ENCODE measurements at places on chromosomes 12 and 14.

- no peak for DNase-seq
These were observed 47.4 kb downstream of the NAA25 start for GRCh38 chr12:112061137-112061536.

- DNase-seq = peak; percentile 21
These were observed 60.3 kb upstream of the BCL2L14 start for GRCh38 chr12:12010277-12011039.

DNA sequence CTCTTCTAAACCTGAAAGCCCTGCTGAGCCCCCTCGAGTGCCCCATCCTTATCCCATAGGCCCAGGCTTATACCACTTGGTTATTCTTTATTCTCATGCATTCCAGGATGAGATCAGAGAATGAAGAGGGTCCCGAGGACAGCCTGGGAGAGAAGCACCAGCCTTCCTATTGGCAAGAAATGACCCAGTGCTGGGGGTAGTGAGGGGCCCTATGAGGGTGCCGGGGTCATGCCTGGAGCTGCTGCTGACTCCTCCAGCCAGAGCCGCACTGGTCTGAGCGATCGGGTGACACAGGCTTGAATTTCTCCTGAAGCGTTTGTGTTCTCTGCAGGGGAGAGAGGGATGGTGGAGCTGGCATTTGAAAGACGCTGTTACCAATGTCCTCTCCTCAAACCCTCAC lies 18.1 kb downstream of the MORN3 start:
- DNase-seq = no peak

- DNase-seq = no peak
These were observed 104.1 kb upstream of the RAP1B start for GRCh38 chr12:68506619-68507018.

- no peak for DNase-seq
These were observed 249.2 kb downstream of the ETNK1 start for GRCh38 chr12:22874151-22874550.

DNA sequence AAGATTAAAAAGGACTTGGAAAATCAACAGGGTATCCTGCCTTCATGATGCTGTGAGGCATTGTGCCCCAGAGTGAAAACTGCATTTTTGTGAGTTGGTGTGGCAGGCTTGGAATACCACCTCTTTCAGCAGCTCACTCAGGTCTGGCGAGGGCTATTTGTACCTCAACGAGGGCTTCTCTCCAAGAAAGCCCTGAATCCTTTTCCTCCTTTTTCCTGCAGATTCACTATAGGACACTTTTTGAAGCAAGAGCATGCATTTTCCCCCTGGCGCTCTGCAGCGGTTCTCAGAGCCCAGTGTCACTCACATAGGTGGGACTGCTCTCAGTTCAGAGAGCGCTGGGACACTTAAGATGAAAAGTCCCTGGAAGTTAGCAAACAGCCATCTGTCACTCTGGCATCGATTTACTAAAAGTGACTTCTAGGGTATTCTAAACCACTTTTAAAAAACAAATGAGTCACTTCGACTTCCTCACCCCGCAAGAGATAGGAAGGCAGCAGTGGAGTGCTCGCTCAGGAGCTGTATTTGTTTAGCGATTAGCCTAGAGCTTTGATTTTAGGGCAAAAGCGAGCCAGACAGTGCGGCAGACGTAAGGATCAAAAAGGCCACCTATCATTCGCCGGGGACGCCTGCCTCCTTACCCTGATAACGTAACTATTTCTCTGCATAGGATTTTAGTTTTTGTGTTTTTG lies 782 bp upstream of the LGR5 start:
- DNase-seq = no peak

- DNase-seq = no peak
These were observed 41.7 kb upstream of the RGS6 start for GRCh38 chr14:71890541-71890940.

GRCh38 chr14:55389330-55389729 lies 22.3 kb downstream of the ATG14 start:
- no peak for DNase-seq

- no peak for DNase-seq
These were observed 186.4 kb downstream of the ANO6 start for GRCh38 chr12:45402288-45402687.

GRCh38 chr14:74771399-74771798 lies 8.3 kb downstream of the YLPM1 start:
- DNase-seq = no peak

DNA sequence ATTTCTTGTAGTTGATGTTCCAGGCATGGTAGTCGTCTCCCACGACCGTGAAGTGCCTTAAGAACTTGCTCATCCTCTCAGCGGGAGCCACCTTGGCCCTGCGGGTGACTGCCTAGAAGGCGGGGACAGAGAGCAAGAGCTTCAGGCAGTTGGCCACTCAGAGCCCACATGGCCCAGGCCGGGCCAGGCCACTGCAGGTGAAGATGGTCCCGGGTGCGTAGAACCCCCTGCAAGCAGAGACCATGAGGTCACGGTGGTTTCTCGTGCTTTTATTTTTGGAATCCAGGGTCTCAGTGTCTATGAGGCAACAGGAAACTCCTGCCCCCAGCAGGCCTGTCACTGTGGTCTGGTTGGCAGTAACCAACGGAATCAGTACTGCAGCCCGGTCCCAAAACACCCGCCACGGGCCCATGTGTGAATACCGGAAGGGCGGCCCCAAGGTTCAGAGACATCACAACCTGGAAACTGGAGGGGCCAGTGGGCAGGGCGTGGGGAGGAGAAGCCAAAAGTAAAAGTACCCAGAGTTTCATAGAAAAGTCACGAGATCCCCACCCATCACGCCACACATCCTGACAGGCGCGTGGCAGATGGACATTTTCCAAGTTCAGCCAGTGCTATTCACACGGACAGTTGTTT lies 27.5 kb downstream of the HVCN1 start:
- DNase-seq = peak; percentile 48

DNA sequence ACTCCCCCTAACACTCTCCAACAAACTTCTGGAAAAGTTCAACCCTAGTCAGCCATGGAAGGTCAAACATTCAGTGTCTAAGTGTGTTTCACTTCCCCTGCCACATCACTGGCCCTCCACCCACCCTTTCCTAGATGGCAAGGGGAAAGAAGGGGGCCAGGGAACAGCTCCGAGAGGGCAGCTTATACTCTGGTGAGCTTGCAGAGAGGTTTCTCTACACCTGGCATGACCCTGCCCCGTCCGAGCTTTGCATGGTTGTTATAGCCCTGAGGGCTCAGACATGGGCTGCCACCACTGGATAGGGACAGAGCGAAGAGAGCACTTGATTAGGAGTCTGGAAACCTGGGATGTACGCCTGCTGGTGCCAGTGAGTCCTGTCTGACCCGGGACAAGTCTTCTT lies 4.0 kb downstream of the ACVRL1 start:
- DNase-seq = no peak

DNA sequence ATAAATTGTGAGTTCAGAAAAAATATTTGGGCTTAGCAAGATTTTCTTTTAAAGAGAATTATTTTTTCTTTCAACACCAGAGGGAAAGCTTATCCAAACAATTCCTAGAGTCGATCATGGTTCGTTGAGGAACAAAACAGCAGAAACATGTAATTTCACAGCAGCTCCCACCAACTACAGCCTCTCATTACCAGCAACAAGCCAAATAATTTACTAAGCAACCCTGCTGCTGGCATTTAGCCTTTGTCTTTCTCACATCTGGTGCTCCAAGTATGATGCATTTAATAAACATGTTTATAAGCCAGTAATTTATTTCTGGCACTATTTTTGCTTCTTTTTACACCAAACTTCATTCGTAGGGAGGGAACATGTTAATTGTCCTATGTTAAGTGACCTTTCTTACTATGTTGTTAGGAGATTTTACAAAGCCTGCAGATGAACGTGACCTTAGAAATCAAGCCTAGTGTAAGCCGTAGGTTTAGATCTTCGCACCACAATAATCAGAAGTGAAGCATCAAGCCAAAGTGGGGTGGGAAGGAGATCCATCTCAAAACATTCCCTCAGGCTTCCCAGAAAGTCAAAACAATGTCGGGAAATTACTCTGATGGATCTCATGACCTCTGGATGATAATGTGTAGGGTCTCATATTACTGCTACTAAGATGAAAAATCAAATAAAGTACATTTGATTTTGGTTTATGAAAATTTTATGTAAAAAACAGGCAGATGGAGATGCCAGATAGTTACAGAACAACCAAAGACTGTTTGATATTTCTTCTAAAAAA lies 128.4 kb downstream of the RPAP3 start:
- no peak for DNase-seq

DNA sequence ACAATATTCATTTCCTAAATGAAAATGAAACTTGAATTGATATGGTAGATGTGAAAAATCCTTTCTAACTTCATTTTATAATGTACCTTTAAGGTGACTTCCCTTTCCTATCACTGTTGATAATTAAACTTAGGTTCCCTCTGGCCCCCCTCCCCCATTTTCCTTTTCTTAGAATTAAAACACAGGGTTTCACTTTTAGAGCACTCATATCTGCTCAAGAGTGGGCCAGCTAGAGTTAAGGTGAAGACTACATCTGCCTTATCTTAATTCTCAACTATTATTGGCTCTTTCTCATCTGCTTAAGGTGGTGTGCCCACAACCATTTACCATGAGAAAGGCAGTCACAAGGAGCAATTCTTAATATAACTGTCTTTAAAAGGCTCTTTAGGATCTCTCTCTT lies 49.7 kb downstream of the LIN52 start:
- no peak for DNase-seq

- no peak for DNase-seq
These were observed 1.4 kb downstream of the AKT1 start for GRCh38 chr14:104794099-104794498.

DNA sequence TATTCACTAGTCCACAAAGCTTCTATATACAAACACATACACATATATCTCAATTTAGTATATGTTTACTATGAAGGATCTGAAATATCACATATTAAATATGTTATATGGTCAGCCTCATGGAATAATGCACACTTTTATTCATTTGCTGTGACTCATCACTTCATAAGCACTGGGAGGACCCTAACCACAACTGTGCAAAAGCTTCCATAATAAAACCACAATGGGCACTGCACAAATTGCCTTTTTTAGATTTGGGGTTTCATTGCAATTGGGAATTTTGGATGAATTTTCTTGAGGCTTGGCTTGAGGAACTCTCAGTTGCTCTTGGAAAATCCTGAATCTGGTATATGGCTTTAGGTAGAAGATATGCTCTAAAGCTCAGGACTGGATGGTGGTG lies 399.4 kb downstream of the C12orf75 start:
- no peak for DNase-seq

GRCh38 chr12:83414981-83415380 lies 728.3 kb downstream of the TMTC2 start:
- DNase-seq = no peak

- no peak for DNase-seq
These were observed 81.1 kb downstream of the PELI2 start for GRCh38 chr14:56199095-56199981.

- DNase-seq = no peak
These were observed 68.2 kb downstream of the FRMD6 start for GRCh38 chr14:51719955-51720354.

DNA sequence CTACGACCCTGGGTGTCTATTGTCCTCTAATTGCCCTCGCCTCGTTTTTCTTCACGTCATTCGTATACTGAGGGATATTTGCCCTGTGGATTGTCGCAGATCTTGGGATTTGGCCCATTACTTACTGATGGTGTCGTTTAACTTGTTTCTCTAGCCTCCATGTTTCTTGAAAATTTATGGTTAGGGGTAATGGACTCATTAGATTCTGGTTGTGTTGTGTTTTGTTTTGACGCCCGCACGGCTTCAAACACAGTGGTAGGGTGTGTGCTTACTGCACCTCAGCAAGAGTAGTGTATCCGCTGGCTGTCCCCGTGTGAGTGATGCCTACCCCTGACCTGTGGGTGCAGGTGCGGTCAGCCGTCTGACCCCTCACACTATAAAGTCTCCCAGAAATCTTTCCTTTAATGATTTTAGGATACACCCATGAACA lies 874 bp upstream of the RNU6-8 start:
- DNase-seq = no peak

GRCh38 chr12:10701131-10701681 lies 21.9 kb downstream of the YBX3 start:
- no peak for DNase-seq

GRCh38 chr12:67966560-67966959 lies 22.7 kb upstream of the IFNG-AS1 start:
- no peak for DNase-seq

DNA sequence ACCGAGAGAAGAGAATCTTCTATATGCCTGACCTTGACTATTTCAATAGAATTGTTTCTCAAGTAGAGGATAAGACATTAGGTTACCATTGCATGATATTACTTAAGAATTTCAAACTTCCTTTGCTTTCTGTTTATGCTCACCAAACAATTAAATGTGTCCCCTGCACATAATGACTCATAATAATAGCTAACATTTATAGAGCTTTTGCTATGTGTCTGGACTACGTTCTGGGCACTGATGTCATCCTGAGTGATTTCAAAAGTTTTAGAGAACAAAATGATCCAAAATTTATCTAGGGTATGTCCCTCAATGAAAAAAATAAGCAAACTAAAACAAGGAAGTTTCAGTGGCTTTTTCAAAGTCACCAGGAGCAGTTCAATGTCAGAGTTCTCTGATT lies 38.8 kb downstream of the SLC15A5 start:
- no peak for DNase-seq

- no peak for DNase-seq
These were observed 53.0 kb downstream of the SSH1 start for GRCh38 chr12:108804271-108804953.

DNA sequence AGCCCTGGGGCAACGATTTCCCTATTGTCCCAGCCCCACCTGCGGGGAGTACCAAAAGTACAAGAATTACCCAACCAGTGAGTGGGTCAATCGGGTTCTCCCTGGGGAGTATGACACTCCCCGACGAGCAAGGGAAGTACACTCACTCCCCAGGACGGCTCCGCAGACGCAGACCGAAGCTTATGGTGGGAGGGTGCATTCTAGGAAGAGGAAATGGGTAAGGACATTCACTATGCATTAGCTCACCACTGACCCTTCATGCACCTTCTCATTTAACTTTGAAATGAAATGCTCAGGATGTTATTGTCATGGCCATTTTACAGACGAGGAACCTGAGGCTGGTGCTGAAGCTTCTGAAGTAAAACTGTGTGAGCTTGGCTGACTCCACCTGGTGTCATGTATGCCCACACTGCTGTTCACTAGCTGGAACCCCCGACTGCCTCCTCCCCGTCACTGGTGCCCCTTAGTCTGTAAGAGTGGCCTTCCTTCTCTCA lies 45.8 kb upstream of the TMED10 start:
- DNase-seq = no peak
